ENCODE measurements at places on chromosomes 1 and 21.
A peak's percentile ranks its signal among the peaks of the same experiment; 100 is the strongest.

- DNase-seq: no peak
Observed at GRCh38 chr1:234613128-234613875, 3.3 kb upstream of the IRF2BP2 start.

- DNase-seq: no peak
Observed at GRCh38 chr1:1157914-1158710, 15.6 kb upstream of the TTLL10 start.

DNA sequence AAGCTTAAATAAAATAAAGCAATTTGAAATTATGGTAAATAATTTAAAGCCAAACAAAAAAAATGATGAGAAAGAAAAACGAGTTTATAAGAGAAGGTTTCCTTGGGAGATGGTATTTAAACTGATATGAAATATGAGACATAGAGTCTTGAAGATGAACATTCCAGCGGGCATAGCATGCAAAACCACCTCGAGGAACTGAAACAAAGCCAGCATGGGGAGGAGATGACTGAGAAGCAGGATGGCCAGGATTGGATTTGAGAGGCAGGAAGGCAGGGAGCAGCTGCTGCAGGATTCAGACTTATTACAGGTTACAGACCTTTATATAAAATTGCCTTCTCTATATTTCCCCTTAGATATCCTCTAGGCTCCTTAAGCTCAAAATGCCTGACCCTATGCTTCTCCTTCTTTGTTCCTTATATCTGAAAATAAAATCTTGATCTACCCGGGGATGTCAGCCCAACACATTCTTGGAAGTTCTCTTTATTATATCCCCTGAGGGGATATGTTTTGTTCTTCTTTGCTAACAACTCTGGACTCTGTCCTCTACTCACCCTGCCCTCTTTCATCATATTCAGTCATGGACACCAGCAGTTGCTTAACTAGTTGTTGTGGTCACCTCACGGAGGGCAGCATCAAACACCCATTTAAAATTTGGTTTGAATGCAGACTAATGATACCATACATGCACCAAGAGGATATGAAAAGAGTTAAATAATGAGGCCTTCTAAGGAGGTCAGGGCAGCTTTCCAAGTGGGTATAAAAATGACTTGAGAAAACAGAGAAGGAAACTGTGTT lies 719.1 kb upstream of the B3GALT2 start:
- no peak for DNase-seq

DNA sequence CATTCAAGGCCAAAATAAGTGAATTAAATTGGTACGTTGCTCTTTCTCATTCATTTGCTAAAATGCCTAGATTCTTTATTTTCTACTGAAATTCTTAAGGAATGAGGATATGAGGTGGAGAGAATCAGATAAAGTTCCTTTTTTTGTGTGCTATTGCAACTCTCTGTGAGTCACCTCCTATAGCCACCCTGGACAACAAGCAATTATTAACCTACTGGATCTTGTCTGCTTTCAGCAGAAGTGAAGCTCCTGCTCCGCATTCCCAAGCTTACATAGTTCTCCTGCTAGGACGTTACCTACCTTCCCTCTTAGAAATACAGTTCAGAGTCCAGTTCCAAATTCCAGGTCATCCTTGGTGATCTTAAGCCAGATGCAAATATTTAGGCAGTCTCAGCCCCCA lies 4.8 kb upstream of the KCNJ6 start:
- DNase-seq: no peak

DNA sequence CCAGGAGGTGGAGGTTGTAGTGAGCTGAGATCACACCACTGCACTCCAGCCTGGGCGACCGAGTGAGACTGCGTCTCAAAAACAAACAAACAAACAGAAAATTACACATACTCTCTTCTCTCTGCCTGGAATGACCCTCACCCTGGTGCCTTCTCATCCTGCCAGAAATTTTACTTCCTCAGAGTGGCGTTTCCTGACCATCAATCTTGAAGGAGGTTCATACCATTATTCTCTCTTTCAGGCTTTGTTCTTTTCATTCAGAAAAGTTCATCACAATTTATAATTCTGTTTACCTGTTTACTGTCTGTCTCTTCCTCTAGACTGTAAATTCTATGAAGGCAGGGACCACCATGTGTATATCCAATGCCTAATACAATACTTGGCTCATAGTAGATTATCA lies 79.3 kb downstream of the RPS6KA1 start:
- no peak for DNase-seq

- no peak for DNase-seq
Observed at GRCh38 chr21:34939673-34940331, 109.3 kb downstream of the RUNX1 start.

GRCh38 chr1:198656500-198656932 lies 17.7 kb downstream of the PTPRC start:
- peak; percentile 47 for DNase-seq

DNA sequence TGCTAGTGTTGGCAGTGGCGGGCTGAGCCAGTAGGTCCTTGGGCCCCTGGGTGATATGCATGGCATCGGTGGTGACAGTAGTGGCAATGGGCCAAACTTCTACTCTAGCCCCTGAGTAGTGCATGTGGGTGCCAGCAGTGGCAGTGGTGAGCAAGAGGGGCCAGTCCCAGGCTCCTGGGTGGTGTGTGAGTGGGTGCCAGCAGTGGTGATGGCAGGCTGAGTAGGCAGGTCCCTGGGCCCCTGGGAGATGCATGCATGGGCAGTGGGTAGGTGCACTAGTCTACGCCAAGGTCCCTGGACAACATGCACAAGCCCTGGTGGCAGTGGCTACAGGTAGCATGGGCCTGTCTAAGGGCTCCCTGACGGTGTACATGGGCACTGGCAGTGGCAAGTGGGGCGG lies 24.6 kb upstream of the TTC22 start:
- DNase-seq: no peak

DNA sequence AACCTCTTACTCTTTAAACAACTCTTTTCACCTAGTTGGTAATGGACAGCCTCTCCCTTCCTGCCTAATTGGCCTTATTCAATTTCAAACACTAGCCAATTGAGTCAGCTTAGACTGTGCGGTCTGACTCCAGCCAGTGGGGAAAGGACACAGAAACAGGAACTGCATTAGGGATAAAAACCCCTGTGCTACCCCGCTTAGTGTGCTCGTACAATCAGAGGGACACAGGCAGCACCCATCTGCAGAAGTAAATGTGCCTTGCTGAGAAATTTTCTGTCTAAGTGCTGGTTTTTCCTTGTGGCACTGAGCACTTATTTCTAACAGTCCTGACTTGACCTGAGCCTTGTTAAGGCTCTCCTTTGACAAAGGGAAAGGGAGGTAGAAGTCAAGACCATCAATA lies 6.0 kb upstream of the CD2 start:
- DNase-seq: no peak

DNA sequence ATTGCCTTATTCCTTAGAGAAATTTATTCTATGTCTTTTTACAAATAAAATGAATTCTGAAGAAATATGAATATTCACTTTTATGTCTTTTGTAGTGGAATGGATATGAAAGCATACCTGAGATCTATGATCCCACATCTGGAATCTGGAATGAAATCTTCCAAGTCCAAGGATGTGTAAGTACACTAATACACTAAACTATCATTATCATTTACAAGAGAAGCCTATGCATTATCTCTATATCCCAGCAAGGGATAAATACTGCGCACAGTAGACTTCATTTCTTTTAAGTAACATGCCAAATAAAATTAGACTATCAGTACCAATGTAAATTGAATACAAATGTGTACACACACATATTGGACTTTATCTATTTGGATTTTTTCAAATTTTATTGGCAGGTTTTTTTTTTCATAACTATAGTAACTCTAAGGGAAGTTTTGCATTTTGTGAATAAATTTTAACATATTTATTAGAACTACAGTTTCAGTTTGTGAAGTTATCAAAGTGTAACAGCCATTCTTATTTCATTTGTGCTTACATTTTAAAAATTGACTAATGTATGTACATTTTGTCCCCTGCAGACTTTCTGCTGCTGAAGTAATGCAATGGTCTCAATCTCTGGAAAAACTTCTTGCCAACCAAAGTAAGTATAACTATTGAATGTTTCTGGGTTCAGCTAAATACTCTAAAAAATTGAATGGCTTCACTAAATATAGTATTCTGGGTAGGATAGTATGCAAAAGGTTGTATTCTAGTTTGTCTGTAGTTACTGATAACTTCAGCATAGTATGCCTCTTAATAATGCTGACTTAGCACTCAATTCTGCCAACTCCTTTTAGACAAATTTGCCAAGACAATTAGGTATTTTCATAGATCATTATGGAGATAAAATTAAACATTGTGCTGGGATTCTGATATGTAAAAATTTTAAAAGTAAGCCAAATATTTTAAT lies 894 bp downstream of the RGS1 start:
- DNase-seq: no peak

GRCh38 chr21:42063191-42063570 lies 7.9 kb upstream of the UMODL1 start:
- DNase-seq: peak; percentile 3

DNA sequence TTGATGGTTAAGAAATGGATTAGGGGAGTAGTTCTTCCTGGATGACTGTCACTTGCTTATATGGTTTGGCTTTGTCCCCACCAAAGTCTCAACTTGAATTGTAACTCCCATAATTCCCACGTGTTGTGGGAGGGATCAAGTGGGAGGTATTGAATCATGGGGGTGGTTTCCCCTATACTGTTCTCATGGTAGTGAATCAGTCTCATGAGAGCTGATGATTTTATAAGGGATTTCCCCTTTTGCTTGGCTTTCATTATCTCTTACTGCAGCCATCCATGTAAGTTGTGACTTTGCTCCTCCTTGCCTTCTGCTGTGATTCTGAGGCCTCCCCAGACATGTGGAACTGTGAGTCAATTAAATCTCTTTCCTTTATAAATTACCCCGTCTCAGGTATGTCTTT lies 1621.1 kb downstream of the MRPL39 start:
- no peak for DNase-seq

- no peak for DNase-seq
Observed at GRCh38 chr1:150615346-150616201, 13.8 kb downstream of the ENSA start.

- no peak for DNase-seq
Observed at GRCh38 chr1:45259053-45259452, 52.6 kb upstream of the ZSWIM5 start.

- no peak for DNase-seq
Observed at GRCh38 chr1:225469051-225469450, 41.2 kb upstream of the LBR start.

GRCh38 chr1:2592672-2593071 lies 6.1 kb downstream of the PRXL2B start:
- DNase-seq: no peak

- DNase-seq: no peak
Observed at GRCh38 chr1:22922640-22923039, 50.0 kb downstream of the LACTBL1 start.

GRCh38 chr1:226360106-226360746 lies 47.7 kb downstream of the PARP1 start:
- DNase-seq: no peak

GRCh38 chr1:25810341-25811299 lies 9.1 kb upstream of the MTFR1L start:
- peak; percentile 67 for DNase-seq

DNA sequence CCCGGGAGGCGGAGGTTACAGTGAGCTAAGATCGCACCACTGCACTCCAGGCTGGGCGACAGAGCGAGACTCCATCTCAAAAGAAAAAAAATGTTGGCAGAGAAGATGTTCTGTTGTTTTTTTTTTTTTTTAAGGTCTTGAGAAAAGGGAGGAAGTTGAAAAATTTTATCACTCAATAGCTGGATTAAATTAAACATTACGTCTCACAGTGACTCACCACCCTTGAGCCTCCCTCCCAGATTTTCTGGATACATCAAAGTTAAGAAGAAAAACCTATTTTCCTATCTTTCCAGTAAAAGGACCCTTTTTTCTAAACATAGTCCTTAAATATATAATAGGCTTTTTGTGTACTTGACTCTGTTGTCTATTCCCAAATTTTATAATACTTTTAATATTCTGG lies 35.5 kb downstream of the IFNAR1 start:
- DNase-seq: no peak

- DNase-seq: no peak
Observed at GRCh38 chr1:47621483-47621882, 183.6 kb downstream of the FOXD2 start.

GRCh38 chr1:56584910-56585528 lies 5.7 kb upstream of the PLPP3 start:
- DNase-seq: no peak

DNA sequence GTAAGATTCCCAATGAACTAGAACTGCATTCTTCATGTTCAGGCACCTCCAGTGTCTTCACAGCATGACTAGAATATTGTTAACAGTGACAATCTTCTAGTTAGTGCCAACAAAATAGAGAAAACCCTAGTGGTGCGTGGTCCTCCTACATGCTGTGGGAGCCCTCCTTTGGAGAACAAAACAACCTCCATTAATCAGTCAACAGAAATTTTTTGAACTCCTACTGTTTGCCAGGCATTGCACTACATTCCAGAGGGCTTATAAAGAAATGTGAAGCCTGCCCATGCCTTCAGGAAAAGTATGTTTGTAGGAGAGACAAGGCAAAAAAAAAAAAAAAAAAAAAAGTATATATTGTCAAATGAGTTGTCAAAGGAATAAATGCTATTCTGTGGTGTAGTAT lies 252.7 kb downstream of the LRRC40 start:
- DNase-seq: no peak
